Activated CD4-positive, alpha-beta T cell treated with anti-CD3 and anti-CD28 coated beads, Interleukin-2, amount 10 ng/mL, durations not matched to agents 7 days and 5 days (primary cell): ENCODE measurements at places on chromosomes 6 and 20. TPM values are rescaled to one million over a fixed set of nuclear protein-coding genes. Genes with fewer than 3 reads are reported as not detected.

DNA sequence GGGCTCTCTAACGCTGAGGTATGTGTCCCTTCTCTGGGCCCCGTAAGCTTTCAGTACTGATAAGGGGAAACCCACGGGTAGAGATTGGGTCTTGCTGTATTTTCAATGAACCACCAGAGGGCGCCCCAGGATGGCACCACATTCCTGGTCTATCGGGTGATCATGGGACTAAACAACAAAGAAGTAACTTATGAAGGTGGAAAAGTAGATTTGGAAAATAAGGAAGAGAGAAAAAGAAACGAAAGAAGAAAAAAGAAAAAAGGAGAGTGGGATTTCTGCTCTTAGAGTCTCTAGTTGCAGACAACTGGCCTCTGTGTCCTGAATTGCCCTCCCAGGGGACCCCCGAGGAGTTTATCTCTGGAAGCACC, 93.8 kb downstream of the GMPR start:
- H3K4me3 ChIP-seq = no peak overlapping the region
- no peak overlapping the region for H3K27ac ChIP-seq
- peaks cover 2% of the 10 kb centered on the region for H3K4me1 ChIP-seq

GRCh38 chr6:155093430-155093829, 98.3 kb downstream of the TIAM2 start:
- H3K27ac ChIP-seq = no peak overlapping the region
- H3K4me1 ChIP-seq = peaks cover 8% of the 10 kb centered on the region
- peaks cover 9% of the 10 kb centered on the region for H3K36me3 ChIP-seq
- H3K4me3 ChIP-seq = no peak overlapping the region
- DNase-seq = peak; percentile 26
- no peaks in the 10 kb centered on the region for H3K27me3 ChIP-seq

- H3K4me1 ChIP-seq = peaks cover 84% of the 10 kb centered on the region
- peaks cover 30% of the 10 kb centered on the region for H3K27me3 ChIP-seq
- H3K36me3 ChIP-seq = peaks cover 51% of the 10 kb centered on the region
- H3K27ac ChIP-seq = peak overlapping the region; percentile 58
- peak overlapping the region; percentile 80 for H3K4me3 ChIP-seq
These were observed 1.6 kb downstream of the PRDM1 start for GRCh38 chr6:106087548-106088325.

GRCh38 chr6:107266563-107266962, 151.2 kb upstream of the BEND3 start:
- no peak overlapping the region for H3K4me3 ChIP-seq
- no peaks in the 10 kb centered on the region for H3K4me1 ChIP-seq
- no peak overlapping the region for H3K27ac ChIP-seq
- DNase-seq = no peak

DNA sequence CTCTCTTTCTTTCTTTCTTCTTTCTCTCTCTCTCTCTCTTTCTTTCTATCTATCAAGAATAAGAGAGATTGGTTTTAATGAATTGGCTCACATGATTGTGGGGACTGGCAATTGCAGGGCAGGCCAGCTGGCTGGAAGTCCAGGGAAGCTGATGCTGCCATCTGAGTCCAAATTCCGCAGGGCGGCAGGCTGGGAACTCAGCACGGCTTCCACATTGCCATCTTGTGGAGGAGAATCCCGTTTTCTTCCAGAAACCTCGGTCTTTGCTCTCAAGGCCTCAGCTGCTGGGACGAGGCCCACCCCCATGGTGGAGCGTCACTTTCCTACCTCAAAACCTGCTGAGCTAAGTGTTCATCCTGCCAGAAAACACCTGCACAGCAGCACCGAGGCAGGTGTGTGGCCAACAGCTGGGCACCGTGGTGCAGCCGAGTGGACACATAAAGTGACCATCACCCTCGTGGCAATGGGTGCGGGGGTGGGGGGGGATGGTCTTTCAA, 58.8 kb upstream of the SLCO4A1 start:
- no peaks in the 10 kb centered on the region for H3K36me3 ChIP-seq
- no peak overlapping the region for H3K27ac ChIP-seq
- no peak for DNase-seq
- no peaks in the 10 kb centered on the region for H3K4me1 ChIP-seq
- no peak overlapping the region for H3K4me3 ChIP-seq
- peaks cover 38% of the 10 kb centered on the region for H3K27me3 ChIP-seq

GRCh38 chr6:89842228-89842627, 12.5 kb downstream of the CASP8AP2 start:
- no peak for DNase-seq
- no peak overlapping the region for H3K4me3 ChIP-seq
- peaks cover 33% of the 10 kb centered on the region for H3K36me3 ChIP-seq
- no peak overlapping the region for H3K27ac ChIP-seq

DNA sequence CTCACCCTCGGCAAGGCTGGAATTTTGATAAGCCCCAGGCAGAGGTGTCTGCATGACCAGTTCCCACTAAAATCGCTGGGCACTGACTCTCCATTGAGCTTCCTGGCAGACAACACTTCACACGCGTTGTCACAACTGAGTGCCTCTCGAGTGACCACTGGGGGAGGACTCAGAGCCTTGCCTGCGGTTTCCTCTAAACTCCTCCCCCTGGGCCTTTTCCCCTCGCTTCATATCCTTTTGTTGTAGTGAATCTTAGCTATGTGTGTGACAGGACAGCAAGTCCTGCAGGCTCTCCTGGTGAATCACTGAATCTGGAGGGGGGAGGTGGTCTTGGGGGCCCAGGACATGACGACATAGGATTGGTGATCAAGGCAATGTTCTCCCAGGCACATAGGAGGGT, 670.8 kb downstream of the PRKN start:
- no peak for DNase-seq
- H3K27ac ChIP-seq = no peak overlapping the region
- H3K36me3 ChIP-seq = no peaks in the 10 kb centered on the region
- no peak overlapping the region for H3K4me3 ChIP-seq

DNA sequence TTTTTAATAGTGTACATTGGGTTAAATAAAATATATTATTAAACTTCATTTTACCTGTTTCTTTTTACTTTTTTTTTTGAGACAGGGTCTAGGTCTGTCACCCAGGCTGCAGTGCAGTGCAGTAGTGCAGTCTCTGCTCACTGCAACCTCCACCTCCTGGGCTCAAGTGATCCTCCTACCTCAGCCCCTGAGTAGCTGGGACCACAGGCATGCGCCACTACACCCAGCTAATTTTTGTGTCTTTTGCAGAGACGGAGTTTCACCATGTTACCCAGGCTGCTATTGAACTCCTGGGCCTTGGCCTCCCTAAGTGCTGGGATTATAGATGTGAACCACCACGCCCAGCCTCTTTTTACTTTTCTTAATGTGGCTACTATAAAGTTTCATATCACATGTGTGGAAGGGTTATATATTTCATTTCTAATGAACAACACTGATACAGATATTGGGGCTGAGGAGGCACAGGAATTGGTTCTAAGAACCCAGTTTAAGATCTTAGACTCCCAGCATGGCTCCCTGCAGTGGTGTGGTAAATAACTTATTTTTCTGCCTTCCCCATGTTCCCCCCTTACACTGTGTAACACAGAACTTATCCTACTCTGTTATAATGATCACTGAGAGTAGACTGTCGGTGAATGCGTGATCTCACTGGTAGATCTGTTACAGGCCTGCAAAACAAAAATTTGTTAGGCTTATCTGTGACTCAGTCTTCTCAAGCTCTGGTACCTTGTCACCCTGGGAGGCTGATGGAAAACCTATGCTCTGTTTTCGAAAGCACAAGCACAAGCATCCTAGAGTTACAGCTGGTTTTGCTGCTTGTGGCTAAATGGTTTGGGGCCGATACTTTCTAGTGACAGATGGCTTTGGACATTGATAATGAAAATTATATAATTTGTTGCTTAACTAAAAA, 5.8 kb upstream of the ATXN1 start:
- no peaks in the 10 kb centered on the region for H3K27me3 ChIP-seq
- DNase-seq = no peak
- H3K27ac ChIP-seq = no peak overlapping the region
- H3K36me3 ChIP-seq = peaks cover 7% of the 10 kb centered on the region

GRCh38 chr6:138545621-138545980, 46.3 kb upstream of the NHSL1 start:
- DNase-seq = no peak
- no peak overlapping the region for H3K4me3 ChIP-seq
- no peak overlapping the region for H3K27ac ChIP-seq
- no peaks in the 10 kb centered on the region for H3K36me3 ChIP-seq
- peaks cover 8% of the 10 kb centered on the region for H3K4me1 ChIP-seq

- peak overlapping the region; percentile 98 for H3K4me3 ChIP-seq
- DNase-seq = no peak
- H3K27me3 ChIP-seq = no peaks in the 10 kb centered on the region
- H3K27ac ChIP-seq = peak overlapping the region; percentile 96
- peaks cover 26% of the 10 kb centered on the region for H3K4me1 ChIP-seq
These were observed 684 bp upstream of the MED23 start for GRCh38 chr6:131628726-131629125.

- H3K36me3 ChIP-seq = no peaks in the 10 kb centered on the region
- H3K4me3 ChIP-seq = peak within 1 kb of the TSS; percentile 49
- DNase-seq = peak; percentile 9
- no peak within 1 kb of the TSS for H3K27ac ChIP-seq
- peaks cover 51% of the 10 kb centered on the region for H3K27me3 ChIP-seq
These were observed at the start of gene LAMA4 for GRCh38 chr6:112253841-112254816. LAMA4 (minus strand) TSS chr6:112254567; CDS start chr6:112254150, 417 bp downstream.

- no peaks in the 10 kb centered on the region for H3K36me3 ChIP-seq
- H3K4me3 ChIP-seq = no peak overlapping the region
- no peak for DNase-seq
- no peaks in the 10 kb centered on the region for H3K27me3 ChIP-seq
- no peak overlapping the region for H3K27ac ChIP-seq
These were observed 72.4 kb upstream of the XRN2 start for GRCh38 chr20:21230686-21231085.

GRCh38 chr20:62511915-62512610, 36.3 kb upstream of the GATA5 start:
- peaks cover 3% of the 10 kb centered on the region for H3K27me3 ChIP-seq
- H3K4me1 ChIP-seq = peaks cover 4% of the 10 kb centered on the region
- H3K36me3 ChIP-seq = no peaks in the 10 kb centered on the region

DNA sequence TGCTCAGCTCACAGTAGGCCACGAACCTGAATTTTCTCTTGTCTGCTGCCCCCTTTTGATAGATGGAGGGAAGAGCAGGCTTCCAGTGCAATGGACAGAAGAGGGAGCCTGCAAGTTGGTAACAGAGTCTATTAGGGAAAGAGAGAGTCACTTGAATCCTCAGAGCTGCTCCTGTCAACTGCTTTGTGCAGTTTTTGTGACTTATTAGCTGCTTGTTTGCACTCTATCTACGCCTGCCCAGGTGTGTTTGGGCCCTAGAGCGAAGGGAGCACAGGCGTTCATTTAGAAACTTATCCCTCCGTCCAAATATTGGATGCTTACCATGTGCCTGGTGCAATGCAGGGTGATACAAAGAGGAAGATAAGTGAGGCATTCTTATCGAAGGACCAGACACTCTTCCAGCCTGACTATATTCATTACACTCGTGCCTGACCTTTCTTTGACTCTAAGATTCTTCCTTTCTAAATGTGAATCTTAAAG, 11.6 kb upstream of the SLC2A12 start:
- H3K4me1 ChIP-seq = no peaks in the 10 kb centered on the region
- no peak overlapping the region for H3K27ac ChIP-seq
- no peak overlapping the region for H3K4me3 ChIP-seq
- DNase-seq = peak; percentile 70
- H3K36me3 ChIP-seq = no peaks in the 10 kb centered on the region

DNA sequence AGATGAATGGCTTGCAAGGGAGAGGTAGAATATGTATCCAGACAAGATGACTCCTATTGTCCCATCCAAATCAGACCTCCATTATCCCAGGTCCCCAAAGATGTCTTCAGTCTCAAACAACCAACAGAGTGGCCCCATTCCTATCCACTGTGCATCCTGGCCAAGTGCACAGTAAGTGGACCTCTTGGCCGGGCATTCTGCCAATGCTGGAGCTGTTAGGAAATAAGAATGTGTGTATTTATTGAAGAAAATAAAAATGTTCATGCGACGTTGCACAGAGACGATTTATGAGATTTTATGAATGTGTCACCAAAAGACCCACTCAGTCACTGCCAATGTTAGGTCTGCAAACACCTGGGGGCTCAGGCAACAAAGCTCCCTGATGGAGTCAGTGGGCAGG, 196.0 kb downstream of the MAFB start:
- H3K27me3 ChIP-seq = no peaks in the 10 kb centered on the region
- no peak for DNase-seq
- H3K36me3 ChIP-seq = no peaks in the 10 kb centered on the region
- H3K27ac ChIP-seq = no peak overlapping the region
- H3K4me1 ChIP-seq = no peaks in the 10 kb centered on the region

DNA sequence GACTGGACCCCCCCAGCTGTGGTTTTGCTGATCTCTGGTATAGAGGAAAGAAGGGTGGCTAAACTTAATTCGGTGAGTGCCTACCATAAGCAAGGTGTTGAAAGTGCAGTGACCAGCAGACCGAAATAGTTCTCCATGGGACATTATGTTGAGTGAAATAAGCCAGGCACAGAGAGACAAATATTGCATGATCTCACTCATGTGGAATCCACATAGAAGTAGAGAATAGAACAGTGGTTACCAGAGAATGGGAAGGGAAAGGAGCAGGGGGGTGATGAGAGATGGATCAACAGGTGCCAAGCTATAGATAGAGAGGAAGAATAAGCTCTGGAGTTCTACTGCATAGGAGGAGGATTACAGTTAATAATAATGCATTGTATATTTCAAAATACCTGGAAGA, 9.7 kb upstream of the GCNT2 start:
- no peak overlapping the region for H3K4me3 ChIP-seq
- DNase-seq = no peak
- H3K4me1 ChIP-seq = peaks cover 7% of the 10 kb centered on the region
- no peaks in the 10 kb centered on the region for H3K36me3 ChIP-seq
- H3K27me3 ChIP-seq = peaks cover 8% of the 10 kb centered on the region

DNA sequence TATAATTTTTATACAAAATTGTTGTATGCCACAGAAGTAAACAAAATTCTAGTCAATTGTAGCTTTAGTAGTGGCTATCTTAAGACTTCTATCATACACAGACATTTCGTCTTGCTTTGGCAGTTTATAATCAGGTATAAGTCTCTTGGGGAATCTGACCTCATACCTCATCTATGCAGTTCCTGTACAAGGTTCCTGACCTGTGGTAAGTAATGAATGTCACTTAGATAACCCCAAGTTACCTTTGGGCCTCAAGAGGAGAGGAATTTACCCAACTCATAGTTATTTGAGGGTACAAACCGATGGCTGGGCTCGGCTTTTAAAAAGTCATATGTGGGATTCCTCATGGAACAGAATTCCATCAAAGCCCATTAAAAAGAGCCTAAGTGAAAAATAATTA, 58.8 kb upstream of the UNC93A start:
- H3K27ac ChIP-seq = no peak overlapping the region
- no peak for DNase-seq
- H3K4me3 ChIP-seq = no peak overlapping the region

Gene OOEP
- total RNA-seq = 0.57 TPM

Gene COL10A1
- not detected for total RNA-seq

Gene SLC35B2
- 29.5 TPM for total RNA-seq

Gene BPIFB4
- total RNA-seq = not detected

Gene SUMO4
- total RNA-seq = 7.9 TPM

Gene CDH4
- not detected for total RNA-seq

Gene COL21A1
- total RNA-seq = not detected

Gene NOX3
- not detected for total RNA-seq
